Stimulated activated CD8-positive, alpha-beta memory T cell treated with anti-CD3 and anti-CD28 coated beads, Interleukin-7, amount 100 ng/mL, for 4 hours (primary cell): ENCODE measurements at places on chromosomes 16 and 17.

- no peak for DNase-seq
Observed at GRCh38 chr17:7440834-7441195, 1.5 kb downstream of the FGF11 start.

DNA sequence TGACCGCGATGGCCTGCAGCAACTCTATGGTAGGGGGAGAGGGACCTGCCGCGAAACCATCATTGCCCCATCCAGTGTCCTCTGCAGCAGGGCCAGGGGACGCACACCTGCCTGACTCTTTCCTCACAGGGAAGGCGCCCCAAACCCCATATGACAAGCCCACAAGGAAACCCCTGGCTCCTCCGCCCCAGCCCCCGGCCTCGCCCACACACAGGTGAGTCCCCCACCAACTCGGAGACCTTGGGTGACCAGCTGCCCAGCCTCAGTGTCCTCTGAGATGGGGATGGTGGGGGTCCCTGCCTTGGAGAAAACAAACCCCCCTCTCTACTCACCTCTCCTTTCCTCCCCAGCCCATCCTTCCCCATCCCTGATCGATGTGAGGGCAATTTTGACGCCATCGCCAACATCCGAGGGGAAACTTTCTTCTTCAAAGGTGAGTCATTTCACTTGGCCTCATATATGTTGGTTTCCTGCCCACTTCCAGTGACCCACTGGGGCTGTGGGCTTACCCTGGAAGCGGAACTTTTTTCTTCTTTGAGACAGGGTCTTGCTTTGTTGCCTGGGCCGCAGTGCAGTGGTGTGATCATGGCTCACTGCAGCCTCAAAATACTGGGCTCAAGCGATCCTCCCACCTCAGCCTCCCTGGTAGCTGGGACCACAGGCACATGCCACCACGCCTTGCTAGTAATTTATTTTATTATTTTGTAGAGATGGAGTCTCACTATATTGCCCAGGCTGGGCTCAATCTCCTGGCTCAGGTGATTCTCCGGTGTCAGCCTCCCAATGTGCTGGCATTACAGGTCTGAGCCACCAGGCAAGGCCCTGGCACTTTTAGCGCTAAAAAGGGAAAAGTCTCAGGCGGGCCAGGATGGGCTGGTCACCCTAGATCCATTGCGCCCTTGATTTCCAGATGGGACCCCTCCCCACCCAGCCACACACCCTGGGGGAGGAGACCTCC lies 8.0 kb upstream of the IL32 start:
- no peak for DNase-seq

- DNase-seq = no peak
Observed at GRCh38 chr16:82639263-82639662, 12.5 kb downstream of the CDH13 start.

- DNase-seq = no peak
Observed at GRCh38 chr16:85428168-85428898, 184.8 kb upstream of the GSE1 start.

DNA sequence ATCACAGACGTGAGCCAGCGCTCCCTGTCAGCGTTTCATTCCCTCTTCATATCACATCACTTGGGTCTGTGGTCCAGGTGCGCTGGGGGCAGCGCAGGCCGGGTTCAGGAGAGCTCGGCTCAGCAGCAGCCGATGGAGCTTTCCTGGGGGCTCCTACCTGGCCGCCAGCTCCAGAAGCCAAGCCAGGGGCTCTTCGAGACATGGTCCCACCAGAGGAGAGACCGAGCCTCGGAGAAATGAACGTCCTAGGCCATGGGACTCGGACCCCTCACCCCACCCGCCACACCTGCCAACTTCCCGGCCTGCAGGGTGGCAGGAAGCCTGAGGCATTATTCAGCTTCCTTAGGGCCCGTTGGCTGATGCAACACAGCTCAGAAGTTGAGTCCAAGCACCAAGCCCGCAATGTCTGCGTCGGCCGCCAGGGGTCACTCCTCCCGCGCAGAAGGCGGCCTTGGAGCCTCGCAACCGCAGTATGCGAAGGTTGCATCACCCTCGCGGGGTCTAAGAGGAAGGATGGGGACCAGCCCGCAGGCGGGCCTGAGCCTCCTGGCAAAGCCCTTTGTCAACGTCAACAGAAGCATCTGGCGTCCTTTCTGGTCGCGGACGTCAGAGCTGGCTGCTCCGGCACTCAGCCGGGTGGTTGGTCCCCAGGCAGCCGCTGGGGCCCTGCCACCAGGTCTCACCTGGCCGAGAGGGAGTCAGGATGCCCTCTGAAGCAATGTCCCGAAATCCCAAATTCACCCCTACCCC lies 13.2 kb upstream of the KLHDC4 start:
- peak; percentile 87 for DNase-seq
